ENCODE measurements at places on chromosomes 11 and 22.

DNA sequence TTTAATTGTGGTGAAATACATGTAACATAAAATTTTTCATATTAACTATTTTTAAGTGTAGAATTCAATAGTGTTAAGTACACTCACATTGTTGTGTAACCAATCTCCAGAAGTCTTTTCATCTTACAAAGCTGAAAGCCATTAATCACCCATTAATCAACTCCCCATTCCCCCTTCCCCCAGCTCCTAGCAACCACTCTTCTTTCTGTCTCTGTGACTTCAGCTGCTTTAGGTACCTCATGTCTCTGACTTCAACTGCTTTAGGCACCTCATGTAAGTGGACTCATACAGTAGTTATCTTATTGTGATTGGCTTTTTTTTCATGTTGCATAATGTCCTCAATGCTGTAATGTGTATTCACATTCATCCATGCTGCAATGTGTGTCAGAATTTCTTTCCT is 150.8 kb upstream of the NTM start:
- no peak for DNase-seq

GRCh38 chr11:2892215-2892966 is 6.8 kb upstream of the CDKN1C start:
- no peak for DNase-seq

GRCh38 chr11:86592659-86593451 is 79.6 kb downstream of the ME3 start:
- no peak for DNase-seq

DNA sequence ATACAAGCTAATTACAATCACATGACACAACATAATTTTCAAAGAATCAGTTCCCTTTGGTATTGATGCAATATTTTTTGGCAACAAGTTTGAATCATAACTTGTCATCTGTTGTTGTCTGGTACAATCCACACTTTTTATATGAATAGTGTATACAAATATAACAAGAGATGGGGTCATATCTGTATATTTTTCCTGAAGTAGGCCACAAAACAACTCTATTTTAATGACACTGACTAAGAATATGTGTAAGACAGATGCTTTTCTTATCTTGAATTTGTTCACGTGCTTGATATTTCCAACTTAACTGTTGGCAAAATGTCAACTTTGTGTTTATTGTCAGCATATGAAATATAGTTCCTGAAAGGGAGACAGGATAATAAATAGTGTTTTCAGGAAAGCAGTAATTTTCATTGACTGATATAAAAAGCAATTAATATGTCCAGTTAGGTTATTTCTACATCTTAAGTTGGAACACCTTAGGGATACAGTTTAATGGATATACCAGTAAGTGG is 27.9 kb downstream of the NOX4 start:
- DNase-seq = no peak

DNA sequence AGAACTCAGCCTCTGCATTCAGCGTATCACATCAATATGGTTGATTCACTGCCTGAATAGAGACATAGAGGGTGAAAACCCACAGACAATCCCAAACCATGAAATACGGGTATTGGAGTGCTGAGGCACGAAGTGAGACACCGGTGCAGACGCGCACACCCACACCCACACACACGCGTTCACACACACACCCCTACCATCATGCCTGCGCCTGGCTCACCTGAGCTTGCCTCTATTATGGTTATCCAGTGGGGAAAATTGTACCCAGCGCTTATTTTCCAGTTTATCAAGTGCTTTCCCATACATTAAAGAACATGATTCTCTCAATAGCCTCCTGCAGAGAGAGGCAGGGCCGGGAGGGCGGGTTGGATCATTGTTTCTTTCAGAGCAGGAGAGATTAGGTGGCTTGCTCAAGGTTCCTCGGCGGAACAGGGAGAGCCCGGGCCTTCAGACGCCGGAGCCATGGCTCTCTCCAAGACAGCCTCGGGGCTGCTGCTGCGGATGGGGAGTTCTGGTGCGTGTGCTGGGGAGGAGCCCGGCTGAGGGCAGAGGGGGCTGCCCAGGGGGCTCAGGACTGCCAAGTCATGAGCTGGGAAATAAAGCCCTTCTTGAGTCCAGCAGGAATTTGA is 78.9 kb upstream of the THY1 start:
- DNase-seq = no peak

DNA sequence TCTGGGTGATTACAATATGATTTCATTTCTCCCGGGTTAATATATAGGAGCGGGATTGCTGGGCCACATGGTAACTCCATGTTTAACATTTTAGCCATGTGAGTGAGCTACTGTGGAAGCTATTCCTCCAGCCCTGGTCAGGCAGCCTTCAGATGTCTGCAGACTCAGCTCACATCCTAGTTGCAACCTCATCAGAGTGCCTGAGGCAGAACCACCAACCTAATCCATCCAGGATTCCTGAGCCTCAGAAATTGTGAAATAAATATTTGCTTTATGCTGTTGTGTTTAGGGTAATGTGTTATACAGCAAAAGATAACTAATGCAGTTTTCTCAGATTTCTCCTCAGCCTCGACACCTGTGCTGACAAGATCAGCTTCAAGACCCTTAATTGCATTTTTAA is 676.8 kb downstream of the OPCML start:
- no peak for DNase-seq

- DNase-seq = no peak
Measured at GRCh38 chr11:48270621-48271020, 7.0 kb downstream of the OR4X1 start.

GRCh38 chr11:44623731-44624491 is 58.4 kb downstream of the CD82 start:
- DNase-seq = no peak

- DNase-seq = no peak
Measured at GRCh38 chr11:95888439-95888838, 35.5 kb downstream of the MTMR2 start.

DNA sequence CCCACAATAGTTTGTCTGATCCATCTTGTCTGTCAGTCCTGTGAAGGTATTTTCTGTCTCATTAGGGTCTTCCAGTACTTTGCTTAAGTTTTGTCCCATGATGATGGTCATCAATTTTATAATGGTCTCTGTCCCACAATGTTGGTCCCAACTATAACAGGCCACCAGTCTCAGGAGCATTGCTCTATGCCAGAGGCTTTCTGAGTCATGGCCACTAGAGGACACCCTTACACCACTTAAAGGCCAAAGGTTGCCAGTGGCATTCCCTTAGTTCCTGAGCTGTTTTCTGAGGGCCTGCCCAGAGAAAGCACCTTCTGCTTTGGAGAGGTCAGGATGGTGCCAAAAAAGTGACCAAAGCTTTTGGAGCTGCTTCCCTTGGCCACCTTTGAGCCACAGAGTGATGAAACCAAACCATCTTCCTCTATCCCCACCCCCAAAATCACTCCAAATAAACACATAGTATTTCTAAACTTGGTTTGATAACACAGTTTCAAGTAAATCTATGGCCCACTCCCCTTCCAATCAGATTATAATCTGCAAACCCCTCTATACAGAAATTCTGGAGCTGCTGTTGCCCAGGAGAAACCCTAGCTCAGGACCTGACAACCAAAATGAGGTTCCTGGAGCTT is 19.3 kb downstream of the EIF3F start:
- DNase-seq = peak; percentile 50

DNA sequence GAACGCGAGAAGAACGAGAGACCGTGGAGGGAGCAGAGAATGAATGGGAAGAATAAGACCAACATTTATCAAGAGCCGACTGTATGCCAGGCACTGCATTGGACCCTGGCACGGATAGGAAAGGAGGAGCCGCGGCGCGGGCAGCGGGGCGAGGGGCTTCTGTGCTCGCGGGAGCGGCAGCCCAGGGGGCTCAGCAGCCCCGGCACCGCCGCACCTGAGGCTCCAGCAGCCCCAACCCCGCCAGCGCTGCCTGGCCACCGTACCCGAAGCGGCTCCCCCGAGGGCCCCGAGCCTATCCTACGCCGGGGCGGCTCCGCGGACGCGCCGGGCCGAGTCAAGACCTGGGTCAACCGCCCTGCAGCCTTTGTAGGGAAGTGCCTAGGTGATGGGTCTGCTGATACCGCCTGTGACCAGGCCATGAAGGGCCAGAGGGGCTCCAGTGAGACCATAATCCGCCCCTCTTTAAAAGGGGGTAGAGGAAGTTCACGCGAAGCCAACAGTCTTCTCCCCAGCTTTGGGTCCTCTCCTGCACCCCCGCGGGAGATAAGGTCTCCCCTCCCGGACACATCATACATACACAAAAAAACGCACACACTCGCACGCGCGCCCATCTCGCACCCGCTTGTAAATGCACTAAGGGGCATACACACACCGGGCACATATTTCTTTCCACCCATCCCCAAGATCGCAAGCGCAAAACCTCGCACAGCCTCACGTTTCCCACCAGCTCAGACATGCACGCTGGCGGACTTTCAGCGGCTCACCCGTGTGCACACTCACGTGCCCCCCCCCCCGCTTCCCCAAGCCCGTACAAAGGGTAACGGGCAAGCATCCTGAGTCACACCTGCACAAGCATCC is 935 bp upstream of the RTN4RL2 start:
- DNase-seq = no peak

DNA sequence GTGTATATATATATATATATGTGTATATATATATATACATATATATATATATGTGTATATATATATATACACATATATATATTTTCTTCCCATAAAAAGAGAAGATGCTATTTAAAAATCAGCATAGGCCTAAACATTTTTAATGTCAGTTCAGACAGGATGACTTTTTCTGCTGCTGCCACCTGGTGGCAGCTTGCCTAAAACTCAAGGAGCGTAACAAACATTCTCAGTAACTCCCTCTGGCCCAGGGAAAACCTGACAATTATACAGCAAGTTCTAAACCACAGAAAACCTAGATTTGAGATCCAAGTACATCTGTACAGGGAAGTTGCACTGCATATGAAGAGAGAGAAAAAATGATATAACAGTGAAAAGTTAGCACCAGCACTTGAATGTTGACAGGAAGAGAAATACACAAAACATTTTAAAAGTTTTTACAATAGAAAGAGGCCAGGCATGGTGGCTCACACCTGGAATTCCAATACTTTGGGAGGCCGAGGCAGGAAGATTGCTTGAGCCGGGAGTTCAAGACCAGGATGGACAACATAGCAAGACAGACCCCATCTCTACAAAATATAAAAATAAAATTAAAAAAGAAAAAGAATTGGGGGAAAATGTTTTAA is 16.6 kb downstream of the OR8A1 start:
- peak; percentile 15 for DNase-seq

DNA sequence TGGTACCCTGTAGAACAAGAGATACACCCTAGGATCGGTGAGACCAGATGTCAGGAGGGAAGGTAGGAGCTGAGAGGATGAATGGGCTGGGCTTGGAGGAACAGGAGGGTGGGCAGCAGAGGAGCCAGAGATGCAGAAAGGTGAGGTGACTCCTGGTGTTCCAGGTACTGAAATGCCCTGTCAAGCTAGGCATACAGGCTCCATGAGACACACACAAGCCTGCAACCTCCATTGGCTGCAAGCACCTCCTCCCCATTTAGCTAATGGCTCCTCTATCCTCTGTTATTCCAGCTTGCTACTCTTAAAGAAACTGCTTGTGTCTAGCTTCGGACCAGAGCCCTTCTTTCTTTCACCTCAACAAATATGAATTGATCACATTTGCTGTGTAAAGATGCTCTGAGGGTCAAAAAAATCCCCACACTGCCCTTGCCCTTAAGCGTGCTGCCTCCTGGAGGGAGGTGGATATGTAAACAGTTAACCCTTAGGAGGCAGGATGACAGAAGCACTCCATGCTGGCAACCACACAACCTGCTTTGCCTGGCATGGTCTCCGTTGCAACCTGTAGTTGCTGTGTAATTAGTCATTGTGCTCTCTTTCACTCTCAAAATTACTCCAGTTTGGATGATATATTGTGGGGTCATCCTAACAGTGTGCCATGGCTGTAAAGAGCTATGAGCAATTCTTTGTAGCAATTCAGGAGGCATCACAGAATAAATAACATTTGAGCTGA is 156.0 kb downstream of the PKNOX2 start:
- no peak for DNase-seq

- DNase-seq = no peak
Measured at GRCh38 chr22:24285245-24285644, 14.6 kb downstream of the SPECC1L start.

- no peak for DNase-seq
Measured at GRCh38 chr11:131486100-131486499, 115.7 kb downstream of the NTM start.

GRCh38 chr11:14026961-14027360 is 64.4 kb downstream of the SPON1 start:
- no peak for DNase-seq

- no peak for DNase-seq
Measured at GRCh38 chr22:40204321-40205116, 26.8 kb downstream of the TNRC6B start.

- DNase-seq = no peak
Measured at GRCh38 chr22:24503137-24503842, 8.2 kb downstream of the UPB1 start.

- no peak for DNase-seq
Measured at GRCh38 chr11:122491509-122491908, 164.0 kb upstream of the UBASH3B start.

- DNase-seq = peak; percentile 45
Measured at GRCh38 chr11:123544631-123545375, 109.6 kb downstream of the SCN3B start.

DNA sequence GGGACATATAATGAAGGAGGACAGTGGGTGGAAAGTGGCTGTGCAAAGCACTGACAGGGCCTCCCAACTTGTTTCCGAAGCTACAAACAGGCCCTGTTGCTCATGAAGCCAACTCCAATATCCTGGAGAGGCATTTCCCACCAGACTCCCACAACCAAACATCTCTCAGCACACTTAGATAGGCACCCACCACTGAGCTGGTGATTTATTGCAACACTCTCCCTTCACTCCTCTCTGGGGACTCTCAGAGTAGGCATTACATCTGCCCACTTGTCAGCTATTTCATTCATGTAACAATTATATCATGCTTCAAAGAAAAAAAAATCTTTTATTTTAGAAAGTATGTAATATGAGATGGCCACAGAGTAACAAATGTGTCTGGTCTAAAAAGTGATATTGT is 32.1 kb upstream of the PPP2R1B start:
- no peak for DNase-seq

Data from nucleus accumbens (tissue), 56 donors.